Astrocyte of the hippocampus (primary cell): ENCODE measurements at places on chromosomes 3 and 15.

DNA sequence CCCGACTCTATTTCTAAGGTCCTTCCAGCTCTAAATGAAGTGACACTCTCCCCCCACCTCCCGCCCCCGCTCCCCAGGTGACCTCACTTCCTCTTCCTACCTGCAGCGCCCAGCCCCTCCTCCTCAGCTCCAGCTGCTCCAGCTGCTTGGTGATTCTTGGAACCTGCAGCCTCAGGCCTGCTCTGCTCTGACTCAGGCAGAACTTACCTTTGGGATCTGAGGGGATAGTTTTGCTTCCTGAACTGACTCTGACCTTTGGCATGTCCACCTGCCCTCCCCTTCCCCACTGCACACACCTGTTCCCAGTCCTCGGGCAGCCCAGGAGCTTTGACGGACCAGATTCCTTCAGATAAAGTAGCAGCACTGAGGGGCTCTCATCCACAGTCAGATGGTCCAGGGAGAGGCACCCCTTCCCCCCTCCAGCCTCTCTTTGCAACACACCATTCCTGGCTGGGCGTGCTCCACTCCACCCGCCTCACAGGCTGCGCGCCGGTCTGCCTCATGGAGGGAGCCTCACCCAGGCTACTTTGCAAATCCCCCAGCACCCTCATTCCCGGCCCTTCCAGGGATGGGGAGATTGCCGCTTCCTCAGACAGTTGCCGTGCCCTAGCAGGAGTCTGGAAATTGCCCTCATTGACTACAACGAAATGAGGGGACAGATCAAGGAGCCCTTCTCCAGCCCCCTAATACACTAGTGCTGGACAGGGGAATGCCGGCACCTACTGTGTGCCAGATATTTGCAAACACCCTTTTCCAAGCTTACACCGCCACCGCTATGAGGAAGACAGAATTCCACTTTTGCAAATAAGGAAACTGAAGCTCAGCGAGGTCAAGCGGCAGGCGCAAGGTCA, 692 bp upstream of the C15orf39 start:
- peak; percentile 41 for DNase-seq

- DNase-seq = no peak
These were observed 39.3 kb downstream of the ADCY5 start for GRCh38 chr3:123409443-123410148.

DNA sequence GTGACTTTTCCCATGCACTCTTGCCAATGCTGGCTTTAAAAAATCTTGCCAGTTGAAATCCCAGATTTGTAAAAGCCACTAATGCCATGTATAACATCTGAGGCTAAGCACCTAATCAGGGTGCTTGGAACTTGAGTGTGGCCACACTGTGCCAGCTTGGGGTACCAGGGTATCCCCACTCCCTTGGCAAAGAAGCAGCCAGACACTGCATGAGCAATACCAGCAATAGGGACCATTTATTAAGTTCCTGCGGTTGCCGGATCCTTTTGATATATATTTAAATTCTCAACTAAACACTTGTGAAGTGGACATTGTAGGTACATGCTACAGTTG, 2.2 kb upstream of the RHCG start:
- DNase-seq = no peak

GRCh38 chr15:74122403-74123130, 7.8 kb upstream of the ISLR2 start:
- DNase-seq = no peak

DNA sequence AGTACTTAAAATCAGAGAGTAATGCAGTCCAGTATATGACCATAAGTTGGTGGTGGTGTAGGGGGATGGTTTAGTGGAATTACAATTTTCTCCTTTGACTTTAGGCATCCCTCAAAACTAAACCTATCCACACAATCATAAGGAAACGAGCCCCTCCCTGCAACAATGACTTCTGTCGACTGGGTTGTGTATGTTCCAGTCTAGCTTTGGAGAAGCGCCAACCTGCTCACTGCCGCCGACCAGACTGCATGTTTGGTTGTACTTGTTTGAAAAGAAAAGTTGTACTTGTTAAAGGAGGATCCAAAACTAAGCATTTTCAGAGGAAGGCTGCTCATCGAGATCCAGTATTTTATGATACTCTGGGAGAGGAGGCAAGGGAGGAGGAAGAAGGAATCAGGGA, 52.8 kb downstream of the MGA start:
- peak; percentile 50 for DNase-seq

DNA sequence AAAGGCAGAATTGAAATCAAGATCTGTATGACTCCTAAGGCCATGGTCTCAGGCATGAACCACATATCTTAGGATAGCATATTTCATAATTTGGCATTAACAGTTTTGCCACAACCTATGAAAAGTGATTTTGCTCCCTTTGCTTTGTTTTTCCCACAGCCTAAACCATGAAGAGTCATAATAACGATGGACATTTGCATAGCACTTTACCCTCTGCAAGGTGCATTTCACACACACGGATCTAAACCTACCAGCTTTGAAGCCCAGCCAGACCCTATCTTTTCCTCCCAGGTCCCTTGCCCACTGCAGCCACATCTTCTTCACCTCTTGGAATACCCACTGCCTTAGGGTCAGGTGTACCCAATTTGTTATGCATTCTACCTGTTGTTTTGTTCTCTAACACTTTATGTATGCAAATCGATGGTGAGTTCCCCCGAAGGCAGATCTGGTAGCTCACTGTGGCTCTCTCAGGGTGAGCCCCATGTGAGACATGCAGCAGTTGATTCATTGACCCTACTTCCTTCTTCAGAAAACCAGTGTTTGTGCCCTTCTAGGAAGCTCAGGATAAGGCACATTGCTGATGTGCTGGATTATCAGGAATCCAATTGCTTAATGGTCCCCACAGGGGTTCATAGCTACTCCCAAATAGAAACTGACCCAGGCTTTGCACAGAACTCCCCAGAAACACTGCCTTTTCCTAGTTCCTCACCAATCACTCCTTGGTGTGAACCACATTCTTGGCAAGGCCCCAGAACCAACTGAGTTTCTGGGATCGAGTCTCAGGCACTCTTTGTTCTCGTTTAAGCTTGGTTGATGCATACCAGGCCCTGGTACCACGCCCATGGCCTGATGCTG, 8.7 kb downstream of the ARHGAP31 start:
- DNase-seq = peak; percentile 58

DNA sequence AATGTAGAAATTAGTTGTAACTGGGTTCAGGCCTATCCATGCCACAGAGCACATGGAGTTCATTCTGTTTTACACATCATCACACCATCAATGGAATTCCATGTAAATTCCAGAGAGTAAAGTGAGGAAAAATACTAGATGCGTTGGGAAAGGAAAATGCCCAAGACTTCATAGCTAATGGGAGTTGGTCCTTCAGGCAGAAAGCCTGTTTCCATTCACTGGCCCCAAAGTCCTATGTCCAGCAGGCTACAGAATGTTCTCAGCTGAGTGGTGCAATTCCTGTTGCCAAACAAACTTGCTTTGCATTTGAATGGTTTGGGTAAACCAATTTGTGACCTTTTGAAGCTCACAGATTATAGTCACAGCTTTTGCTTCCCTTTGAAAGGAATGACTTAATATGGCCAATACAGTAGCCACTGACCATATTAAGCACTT, 164.6 kb upstream of the PFN2 start:
- peak; percentile 73 for DNase-seq

- no peak for DNase-seq
These were observed 2.8 kb upstream of the HERC1 start for GRCh38 chr15:63836579-63836978.

- no peak for DNase-seq
These were observed 87.4 kb downstream of the CHST2 start for GRCh38 chr3:143206955-143207337.

- no peak for DNase-seq
These were observed 93.6 kb upstream of the ATP2B2 start for GRCh38 chr3:10599017-10599416.

DNA sequence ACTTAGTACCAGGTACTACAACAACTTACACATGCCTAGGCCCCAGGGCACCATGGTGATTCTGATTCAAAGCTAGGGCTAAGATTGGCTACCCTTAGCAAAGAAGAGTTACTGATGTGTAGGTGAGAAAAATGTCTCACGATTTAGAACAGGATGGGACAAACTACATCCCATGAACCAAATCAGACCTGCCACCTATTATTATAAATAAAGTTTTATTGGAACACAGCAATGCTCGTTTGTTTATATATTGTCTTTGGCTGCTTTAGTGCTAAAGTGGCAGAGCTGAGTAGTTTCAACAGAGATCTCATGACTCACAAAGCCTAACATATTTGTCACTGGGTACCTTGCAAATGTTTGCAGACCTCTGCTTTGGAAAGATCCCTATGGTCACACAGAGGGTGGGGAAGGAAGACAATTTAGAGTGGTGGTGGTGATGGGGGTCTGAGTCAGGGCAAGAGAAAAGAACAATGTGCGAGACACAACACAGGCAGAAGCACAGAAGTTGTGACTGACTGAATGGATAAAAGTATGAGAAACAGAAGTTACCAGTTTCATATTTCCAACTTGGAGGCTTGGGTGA, 770.6 kb upstream of the CFAP20DC start:
- peak; percentile 14 for DNase-seq

DNA sequence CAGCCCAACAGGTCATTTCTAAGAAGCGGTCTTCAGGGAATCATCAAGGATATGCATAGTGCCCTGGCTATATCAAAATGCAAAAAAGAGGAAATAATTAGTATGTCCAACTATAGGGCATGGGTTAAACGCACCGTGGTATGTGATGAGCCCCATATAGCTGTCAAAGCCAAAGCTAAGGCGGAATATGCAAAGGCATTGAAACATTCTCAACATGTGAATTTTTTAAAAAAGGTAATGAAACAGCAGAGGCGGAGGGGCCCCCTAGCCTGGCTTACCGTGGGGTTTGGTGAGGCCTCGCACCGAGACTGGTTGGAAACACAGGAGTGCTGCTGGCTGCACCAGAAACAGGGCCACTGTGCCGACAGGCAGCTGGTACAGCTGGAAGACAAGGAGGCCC, 23.2 kb downstream of the PLXND1 start:
- DNase-seq = no peak

GRCh38 chr15:88615303-88616107, 5.6 kb upstream of the AEN start:
- no peak for DNase-seq

- peak; percentile 93 for DNase-seq
These were observed 94.7 kb upstream of the RBMS3 start for GRCh38 chr3:29186131-29186599.

GRCh38 chr15:80323285-80323684, 71.3 kb upstream of the CTXND1 start:
- no peak for DNase-seq

DNA sequence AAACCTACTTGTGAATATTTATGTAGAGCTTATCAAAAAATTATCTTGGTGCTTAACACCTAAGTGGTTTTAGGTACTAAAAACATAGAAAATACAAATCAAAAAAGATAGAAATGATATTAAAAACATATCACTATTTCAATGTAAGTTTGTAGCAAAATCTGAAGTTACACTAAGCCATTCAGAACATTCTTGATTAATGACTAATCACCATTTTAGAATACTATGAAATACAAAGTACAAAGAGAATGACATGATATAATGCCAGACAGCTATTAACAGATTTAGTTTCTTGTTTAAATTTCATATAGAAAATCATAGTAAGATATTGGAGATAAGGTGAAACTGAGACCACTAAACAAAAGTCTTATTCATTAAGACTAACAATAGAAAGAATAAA, 169.7 kb upstream of the AGTR1 start:
- peak; percentile 8 for DNase-seq

GRCh38 chr15:87347806-87348515, 908.6 kb downstream of the NTRK3 start:
- no peak for DNase-seq

DNA sequence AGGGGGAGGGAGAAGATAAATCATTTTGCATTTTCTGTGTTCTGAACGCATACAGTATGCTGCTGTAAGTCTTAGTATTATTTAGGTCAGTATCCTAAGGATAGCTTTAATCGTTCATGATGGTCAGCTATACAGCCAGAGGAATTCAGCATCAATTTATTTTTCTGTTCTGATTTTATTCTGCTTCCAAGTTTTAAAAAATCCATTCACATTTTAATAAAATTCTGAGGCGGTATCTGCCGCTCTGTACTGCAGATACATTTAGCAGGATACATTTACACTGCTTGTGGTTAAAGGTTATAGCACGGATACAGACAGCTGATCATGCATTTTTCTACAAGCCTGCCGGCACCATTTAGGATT, 17.8 kb downstream of the ZBTB38 start:
- no peak for DNase-seq

- DNase-seq = no peak
These were observed 93.6 kb downstream of the APBA2 start for GRCh38 chr15:28979208-28979841.

GRCh38 chr3:97409612-97410011, 354.9 kb upstream of the ARL6 start:
- DNase-seq = no peak

GRCh38 chr15:100054539-100054938, 287.2 kb downstream of the ADAMTS17 start:
- DNase-seq = no peak

DNA sequence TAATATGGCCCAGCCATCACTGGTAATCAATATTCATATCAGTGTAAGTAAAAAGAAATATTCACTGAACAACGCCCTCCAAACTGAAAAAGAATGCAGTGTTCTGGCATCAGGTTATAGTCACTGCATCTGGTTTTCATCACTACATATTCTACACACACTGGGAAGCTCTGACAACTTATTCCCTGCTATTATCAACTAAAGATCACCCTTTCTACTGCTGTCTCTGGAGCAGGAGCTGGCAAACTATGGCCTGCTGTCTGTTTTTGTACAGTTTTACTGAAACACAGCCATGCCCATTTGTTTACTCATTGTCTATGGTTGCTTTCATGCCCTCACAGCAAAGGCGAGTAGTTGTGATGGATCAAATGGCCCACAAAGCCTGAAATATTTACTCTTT, 35.3 kb downstream of the TUBGCP4 start:
- no peak for DNase-seq
